Psoas muscle (tissue), 8 donors: ENCODE measurements at places on chromosomes 2 and 18. TPM values are rescaled to one million over a fixed set of nuclear protein-coding genes. Genes with fewer than 3 reads are reported as not detected.

GRCh38 chr2:30134582-30134981 is 12.2 kb upstream of the YPEL5 start:
- DNase-seq, result no peak

- DNase-seq, result no peak
These were observed 76.6 kb downstream of the BAZ2B start for GRCh38 chr2:159539701-159540100.

- no peak for DNase-seq
These were observed 128.6 kb downstream of the MSTN start for GRCh38 chr2:189933911-189934399.

- no peak for DNase-seq
These were observed 484.8 kb upstream of the ID2 start for GRCh38 chr2:8197101-8197500.

- DNase-seq, result no peak
These were observed 126.0 kb downstream of the MC4R start for GRCh38 chr18:60246606-60247005.

DNA sequence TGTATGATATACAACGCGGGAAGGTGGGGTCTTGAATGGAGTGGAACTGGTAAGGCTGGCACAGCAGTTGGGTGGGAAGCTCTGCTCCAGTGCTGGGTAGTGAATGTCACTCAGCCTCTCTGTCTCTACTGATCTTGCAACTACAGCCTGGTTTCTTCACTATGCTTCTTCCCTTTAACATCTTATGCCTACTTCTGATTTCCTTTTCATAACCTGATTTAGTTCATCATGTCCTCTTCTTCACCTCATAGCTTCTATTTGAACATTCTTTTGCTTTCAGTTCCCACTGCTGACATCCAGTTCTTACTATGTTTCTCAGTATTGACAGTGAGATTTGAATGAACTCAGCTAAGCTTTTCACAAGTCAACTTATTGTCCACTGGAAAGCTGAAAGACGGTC is 286.2 kb downstream of the ARL6IP6 start:
- no peak for DNase-seq

- no peak for DNase-seq
These were observed 74.3 kb upstream of the ADAM23 start for GRCh38 chr2:206368933-206369569.

GRCh38 chr18:10770264-10770663 is 244.4 kb downstream of the NAPG start:
- no peak for DNase-seq

DNA sequence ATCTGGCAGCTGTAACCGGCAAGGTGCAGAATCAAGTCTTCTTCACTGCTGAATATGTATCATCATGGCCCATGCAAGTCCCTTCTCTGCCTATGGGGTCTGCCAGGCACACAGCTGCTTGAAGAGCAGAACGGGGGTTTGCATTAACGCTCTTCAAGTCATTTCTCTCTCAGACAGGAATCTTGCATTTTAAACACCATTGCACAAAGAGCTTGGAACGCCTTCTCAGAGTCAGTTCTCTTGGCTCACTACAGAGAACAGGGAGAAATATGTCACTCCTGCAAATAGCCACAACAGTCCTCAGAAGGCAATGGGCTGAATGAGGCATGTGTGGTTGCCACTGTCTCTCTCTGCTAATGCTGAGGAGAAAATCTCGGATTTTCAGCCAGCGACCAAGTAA is 2173.5 kb upstream of the PIK3C3 start:
- DNase-seq, result no peak

DNA sequence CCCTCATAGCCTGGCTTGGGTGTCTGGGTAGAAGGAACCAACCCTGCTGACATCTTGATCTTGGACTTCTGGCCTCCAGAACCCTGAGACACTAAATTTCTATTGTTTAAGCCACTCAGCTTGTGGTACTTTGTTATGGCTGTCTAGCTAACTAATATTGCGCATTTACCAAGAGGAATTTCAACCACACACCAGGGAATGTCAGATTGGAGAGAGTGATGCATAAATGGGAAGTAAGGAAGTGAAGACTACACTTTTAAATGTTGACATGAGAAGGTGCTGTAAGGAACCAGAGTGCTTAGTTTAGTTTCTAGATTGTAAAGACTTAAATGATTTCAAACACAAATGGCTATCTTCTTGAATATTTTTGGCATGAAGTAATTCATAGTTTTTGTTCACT is 98.9 kb upstream of the ITGB6 start:
- no peak for DNase-seq

DNA sequence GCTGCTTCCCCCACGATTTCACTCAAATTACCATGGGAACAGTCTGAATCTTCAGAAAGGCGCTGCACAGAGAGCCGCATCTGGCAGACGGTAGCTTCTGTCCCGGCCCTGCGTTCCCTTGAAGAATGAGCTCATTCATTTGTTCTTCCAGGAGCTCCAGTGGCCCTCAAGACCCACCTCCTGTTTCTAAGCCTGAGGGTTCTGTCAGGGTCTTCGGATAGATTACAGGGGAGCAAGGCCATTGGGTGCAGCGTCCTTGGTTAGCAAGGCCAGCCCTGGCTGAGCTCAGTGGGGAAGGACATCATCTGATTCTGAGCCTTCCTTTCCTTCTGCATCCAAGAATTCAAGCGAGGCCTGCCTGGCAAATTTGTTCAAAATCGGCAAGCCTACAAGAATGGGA is 111.9 kb downstream of the PDCL3 start:
- no peak for DNase-seq

GRCh38 chr2:168156661-168157060 is 90.7 kb downstream of the STK39 start:
- DNase-seq, result peak; percentile 13

DNA sequence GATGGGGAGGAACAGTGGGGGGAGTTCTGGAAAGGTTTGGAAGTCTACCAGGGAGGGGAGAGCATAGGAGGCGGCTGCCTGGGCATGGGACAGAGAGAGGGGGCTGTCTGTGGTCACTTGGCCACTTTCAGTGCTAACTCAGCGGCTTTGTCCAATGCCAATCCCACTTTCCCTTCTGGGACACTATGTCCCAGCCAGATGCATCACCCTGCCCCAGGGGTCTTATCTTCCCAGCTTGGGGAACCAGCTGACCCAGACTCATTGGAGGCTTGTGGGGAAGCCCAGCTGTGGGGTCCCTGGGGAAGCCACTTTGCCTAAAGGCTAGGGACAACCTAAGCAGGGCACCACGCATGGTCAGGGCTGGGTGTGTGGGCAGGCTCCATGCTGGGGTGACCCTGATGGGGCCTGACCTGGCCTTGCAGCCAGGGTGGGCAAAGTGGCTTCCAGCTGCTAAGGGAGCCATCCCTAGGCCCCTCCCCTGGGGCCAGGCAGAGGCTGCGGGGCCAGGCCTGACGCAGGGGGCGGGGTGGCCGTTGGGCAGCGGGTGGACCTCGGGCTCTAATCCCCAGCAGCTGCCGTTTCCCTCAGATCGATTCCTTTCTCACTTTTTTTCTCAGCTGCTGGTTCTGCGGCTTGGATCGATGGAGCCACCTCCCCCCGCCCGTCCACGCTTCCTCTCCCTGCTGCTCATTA is 1.6 kb upstream of the ASIC4 start:
- DNase-seq, result no peak

DNA sequence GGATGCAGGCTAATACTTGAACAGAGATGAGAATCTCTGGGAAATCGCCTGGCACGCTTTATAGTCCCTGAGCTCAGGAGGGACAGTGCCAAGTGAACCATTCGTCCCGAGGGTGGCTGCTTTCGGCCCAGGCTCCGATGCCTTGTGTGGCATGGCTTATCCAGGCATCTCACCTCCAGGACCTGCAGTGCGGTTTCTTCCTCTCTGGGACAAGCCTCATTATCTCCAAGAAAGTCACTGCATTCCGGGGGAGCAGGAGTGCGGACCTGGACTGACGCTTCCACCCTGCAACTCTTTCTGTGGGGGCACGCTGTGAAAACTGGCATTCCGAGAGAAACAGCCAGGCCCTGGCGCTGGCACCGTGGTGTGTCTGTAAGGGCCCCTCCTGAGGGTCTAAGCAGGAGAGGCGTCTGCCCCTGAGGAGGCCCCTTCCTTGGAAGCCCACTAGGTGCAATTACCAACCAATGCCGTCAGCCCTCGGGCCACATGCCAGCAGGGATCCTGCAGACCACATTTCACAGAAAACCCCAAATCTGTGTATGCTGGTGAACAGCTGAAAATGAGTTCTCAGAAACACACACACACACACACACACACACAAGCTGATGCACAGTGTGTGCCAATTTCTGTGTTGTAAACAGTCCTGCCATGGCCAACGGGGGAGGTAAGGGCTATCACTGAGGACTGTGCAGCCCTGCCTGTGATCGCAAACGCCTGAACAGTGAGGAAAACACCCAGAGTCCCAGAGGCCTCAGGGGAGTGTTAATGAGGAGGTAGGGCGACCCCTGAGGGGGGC is 351.9 kb upstream of the SALL3 start:
- DNase-seq, result no peak

GRCh38 chr2:44524347-44524926 is 162.7 kb downstream of the CAMKMT start:
- DNase-seq, result no peak

DNA sequence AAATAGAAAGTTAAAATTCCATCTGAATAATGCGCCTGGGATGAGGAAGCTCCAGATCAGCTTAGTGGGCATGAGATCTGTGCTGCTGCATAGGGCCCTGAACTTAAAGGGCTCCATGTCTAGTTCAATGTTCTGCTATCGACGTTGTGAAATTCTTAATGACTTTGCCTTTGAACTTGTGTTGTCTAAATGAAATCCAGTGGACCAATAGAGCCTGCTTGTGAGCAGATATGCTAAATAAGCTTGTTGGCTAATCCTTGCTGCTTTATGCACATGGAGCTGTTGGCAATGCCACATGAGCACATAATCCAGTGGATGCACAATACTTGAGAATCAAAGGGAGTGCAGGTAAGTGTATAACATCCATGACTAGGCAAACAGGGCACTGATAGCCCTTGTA is 228.6 kb downstream of the TNS1 start:
- no peak for DNase-seq

- no peak for DNase-seq
These were observed 261.8 kb upstream of the CHAC2 start for GRCh38 chr2:53505826-53506225.

DNA sequence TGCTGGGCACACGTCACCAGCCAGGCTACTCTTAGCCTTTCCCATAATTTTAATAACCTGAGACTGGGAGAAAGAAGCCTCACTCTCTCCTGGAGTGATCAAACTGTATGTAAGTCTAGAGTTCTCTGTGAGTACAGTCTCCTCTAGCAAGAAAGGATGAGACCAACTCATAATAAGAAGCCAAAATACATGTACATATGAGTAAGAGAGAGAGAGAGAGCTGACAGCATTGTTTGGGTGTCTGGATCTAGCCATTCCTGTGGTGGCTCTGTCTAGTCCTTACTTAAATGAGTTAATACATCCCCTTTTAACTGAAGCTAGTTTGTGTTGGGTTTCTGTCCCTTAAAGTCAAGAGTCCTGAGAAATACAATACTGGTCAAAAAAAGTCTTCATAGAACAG is 26.0 kb upstream of the ANXA4 start:
- DNase-seq, result no peak

- DNase-seq, result no peak
These were observed 16.5 kb upstream of the CNDP2 start for GRCh38 chr18:74479486-74480148.

GRCh38 chr2:168454737-168455644 is 1.1 kb upstream of the CERS6 start:
- DNase-seq, result no peak

- no peak for DNase-seq
These were observed 335.3 kb upstream of the SMIM21 start for GRCh38 chr18:75762758-75763157.

DNA sequence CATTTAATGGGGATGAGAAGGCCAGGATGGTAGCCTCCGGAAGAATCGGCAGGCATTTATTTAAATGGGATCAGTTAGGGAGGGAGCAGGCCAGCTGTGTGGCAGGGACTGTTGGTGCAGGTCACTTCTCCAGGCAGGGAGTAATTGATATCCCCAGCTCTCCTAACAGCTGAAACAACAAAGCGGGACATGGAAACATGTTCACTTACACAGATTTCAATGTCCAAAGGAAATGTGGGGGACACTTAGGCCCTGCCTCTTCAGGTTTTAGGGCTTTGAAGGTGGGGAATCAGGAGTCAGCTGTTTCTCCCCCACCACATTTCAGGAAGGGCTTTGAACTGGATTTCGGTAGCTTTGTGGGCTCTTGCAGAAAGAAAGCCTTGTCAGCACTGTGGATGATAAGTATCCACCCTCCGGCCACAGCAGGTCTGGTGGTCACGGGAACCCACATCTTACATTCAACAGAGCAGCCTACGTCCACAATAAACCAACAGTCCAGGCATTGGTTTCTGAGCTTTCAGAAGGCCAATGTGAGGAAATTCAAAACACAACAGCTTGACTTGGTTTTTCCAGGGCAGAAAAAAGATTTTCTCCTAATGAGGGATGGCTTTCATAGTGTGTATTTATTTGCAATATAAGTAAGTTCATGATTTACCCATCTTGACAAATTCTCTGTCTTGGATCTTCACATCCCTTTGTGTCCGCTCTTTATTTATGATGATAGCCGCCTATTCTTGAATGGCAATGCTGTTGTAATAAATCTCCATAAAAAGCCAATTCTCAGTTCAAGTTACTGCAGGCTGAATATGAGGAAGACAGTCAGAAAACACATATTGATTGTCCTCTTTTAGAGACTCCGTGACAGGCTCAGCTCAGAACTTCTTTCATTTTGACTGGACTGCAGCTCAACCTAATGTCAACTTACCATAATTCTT is 96.6 kb upstream of the NRP2 start:
- DNase-seq, result no peak

DNA sequence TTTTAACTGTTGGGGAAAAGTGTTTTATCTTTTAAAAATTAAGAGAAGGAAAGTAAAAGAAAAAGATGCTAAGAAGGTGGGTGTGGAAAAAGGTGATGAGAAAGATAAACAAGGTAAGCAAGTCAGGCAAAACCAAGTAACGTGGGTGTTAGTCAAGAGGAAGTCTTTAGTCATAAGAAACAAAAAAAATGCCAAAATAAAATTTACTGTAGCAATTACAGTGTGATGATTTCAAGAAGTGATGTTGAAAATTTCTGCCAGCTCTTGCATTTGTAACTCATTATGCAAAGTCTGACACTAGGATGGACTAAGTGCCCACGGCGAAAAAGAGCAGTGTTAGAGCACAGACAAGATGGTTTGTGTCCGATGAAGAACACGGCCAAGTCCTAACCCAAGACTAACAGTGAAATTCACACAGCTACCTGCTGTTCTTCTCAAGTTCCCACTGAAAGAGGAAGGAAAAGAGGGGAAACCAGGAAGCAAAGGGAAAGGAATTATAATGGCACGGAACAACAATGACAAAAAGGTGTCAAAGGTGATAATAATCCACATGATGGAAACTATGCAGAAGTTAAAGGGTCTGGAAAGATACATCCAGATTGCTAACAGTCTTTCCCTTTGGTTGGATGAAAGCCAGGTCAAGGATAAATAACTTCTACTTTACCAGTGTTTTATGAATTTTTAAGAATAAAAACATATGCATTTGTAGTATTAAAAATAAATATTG is 34.1 kb downstream of the NOL10 start:
- DNase-seq, result no peak

Gene MARCHF4
- not detected for total RNA-seq

Gene SH2D6
- total RNA-seq, result 0.62 TPM

Gene EPHA4
- 5.9 TPM for total RNA-seq

Gene SCN3A
- total RNA-seq, result 1.7 TPM

Gene RAD51AP2
- total RNA-seq, result not detected

Gene DAPL1
- total RNA-seq, result not detected

Gene FOSL2
- 278 TPM for total RNA-seq

Gene CAPN14
- not detected for total RNA-seq

Gene GPC1
- 180 TPM for total RNA-seq

Gene VPS4B
- total RNA-seq, result 20.2 TPM

Gene TXNDC2
- not detected for total RNA-seq

Gene INHBB
- total RNA-seq, result 5.8 TPM
